Muscle of leg (tissue), 16 donors: ENCODE measurements at places on chromosomes 13 and 19. TPM values are rescaled to one million over a fixed set of nuclear protein-coding genes. Genes with fewer than 3 reads are reported as not detected.

- no peak for DNase-seq
Measured at GRCh38 chr19:34328982-34329381, 36.0 kb upstream of the GPI start.

- DNase-seq = peak; percentile 85
Measured at GRCh38 chr19:45882652-45883585, 3.0 kb downstream of the IRF2BP1 start.

GRCh38 chr19:39915848-39916215, 18.6 kb downstream of the FCGBP start:
- DNase-seq = no peak

- DNase-seq = peak; percentile 83
Measured at GRCh38 chr19:33293255-33294057, 8.9 kb downstream of the CEBPA start.

DNA sequence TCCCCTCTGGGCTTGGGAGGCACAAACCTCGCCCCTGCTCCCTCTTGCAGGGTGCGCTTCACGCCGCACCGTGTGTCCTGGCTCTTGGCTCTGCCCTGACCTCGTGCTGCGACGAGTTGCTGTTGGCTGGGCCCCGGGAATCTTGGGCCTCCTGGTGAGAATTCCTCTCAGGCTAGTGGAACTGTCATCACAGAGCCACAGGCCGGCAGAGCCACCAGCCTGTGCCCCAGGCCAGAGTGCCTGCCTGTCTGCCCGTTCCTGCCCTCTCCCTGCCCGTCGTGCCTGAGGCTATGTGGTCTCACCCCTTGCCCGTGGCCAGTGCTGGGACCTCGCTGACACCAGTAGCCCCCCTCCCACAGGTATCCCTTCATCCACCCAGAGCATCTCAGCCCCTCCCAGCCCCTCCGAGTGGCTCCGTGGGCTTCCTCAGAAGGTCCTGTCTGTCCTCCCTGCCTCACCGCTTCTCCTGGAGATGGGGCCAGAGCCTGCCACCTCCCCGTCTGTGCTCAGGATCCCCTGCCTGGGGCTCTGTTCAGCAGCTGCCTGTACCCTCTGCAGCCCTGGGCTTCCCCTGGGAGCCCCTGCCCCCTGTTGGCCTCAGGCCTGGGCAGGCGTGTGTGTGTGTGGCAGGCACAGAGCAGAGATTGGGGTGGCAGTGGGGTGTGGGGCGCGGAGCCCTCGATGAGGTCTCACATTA, 13.3 kb downstream of the NDUFB7 start:
- no peak for DNase-seq

IZUMO2 gene
- polyA plus RNA-seq = not detected

GDF15 gene
- polyA plus RNA-seq = 0.88 TPM

PLEKHF1 gene
- 5.0 TPM for polyA plus RNA-seq

TGFBR3L gene
- polyA plus RNA-seq = 0.57 TPM

GRCh38 chr13:112836940-112837339, 132.1 kb upstream of the MCF2L start:
- DNase-seq = no peak

CRX gene
- 0.05 TPM for polyA plus RNA-seq

DNA sequence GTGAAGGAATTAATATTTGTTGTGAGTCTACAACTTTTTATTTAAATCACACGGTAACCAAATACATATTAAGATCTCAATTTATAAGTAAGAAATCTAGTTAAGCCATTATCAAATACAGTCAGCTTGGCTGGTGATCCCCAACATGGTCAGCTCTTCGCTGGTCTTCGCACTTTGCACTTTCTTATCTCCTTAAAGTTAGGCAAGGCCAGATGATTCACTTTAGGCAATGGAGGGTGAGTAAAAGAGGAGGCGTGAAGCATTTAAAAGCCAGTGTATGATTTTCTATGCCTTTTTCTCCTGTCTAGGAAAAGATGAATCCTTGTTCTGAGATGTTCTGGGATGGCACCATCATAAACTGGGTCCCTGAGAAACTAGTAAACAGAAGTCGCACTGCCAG, 793.7 kb upstream of the ARGLU1 start:
- no peak for DNase-seq

- DNase-seq = peak; percentile 48
Measured at GRCh38 chr19:43504426-43505185, at the start of gene PHLDB3. Gene PHLDB3, minus strand, starts transcription at chr19:43504746. Its CDS starts 628 bp downstream, at chr19:43504118.

- DNase-seq = peak; percentile 32
Measured at GRCh38 chr13:38990693-38991092, at the start of gene STOML3. Gene STOML3, minus strand, starts transcription at chr13:38990831. Its CDS starts 110 bp downstream, at chr13:38990721.

DNA sequence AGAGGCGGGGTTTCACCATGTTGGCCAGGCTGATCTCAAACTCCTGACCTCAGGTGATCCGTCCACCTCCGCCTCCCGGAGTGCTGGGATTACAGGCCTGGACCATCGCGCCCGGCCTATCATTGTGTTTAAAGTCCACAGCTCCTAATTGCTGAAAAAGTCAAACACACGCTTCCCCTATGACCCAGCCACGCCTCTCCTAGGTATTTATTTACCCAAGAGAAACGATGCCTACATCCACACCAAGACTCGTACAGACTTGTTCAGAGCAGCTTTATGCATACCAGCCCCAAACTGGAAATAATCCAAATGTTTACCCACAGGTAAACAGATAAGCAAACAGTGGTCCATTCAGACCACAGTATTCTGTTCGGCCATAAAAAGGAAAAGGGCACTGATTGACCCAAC, 15.1 kb downstream of the ZNRF4 start:
- DNase-seq = no peak

VAV1 gene
- 2.1 TPM for polyA plus RNA-seq

- peak; percentile 47 for DNase-seq
Measured at GRCh38 chr19:29245215-29245614, 32.3 kb upstream of the UQCRFS1 start.

- no peak for DNase-seq
Measured at GRCh38 chr19:16051254-16052025, 24.9 kb upstream of the TPM4 start.

GRCh38 chr19:29806098-29806866, 5.5 kb upstream of the CCNE1 start:
- peak; percentile 99 for DNase-seq
